ENCODE measurements at places on chromosomes 6 and 20. TPM values are rescaled to one million over a fixed set of nuclear protein-coding genes. Genes with fewer than 3 reads are reported as not detected.
A peak's percentile ranks its signal among the peaks of the same experiment; 100 is the strongest.

- DNase-seq = no peak
- peak overlapping the region; percentile 93 for H3K4me3 ChIP-seq
- H3K36me3 ChIP-seq = peaks cover 9% of the 10 kb centered on the region
- H3K27me3 ChIP-seq = no peaks in the 10 kb centered on the region
Measured at GRCh38 chr6:151389618-151390275, 1.6 kb downstream of the ZBTB2 start.

TRIM10 gene
- total RNA-seq = 0.17 TPM

- no peak for DNase-seq
- no peaks in the 10 kb centered on the region for H3K27me3 ChIP-seq
- H3K4me1 ChIP-seq = no peaks in the 10 kb centered on the region
- H3K4me3 ChIP-seq = no peak overlapping the region
- no peak overlapping the region for H3K27ac ChIP-seq
Measured at GRCh38 chr6:146503096-146503495, 40.5 kb upstream of the RAB32 start.

WFDC12 gene
- total RNA-seq = not detected

GRCh38 chr6:33781131-33781975 is 7.6 kb downstream of the LEMD2 start:
- peaks cover 34% of the 10 kb centered on the region for H3K4me1 ChIP-seq
- H3K4me3 ChIP-seq = no peak overlapping the region
- peaks cover 38% of the 10 kb centered on the region for H3K36me3 ChIP-seq
- no peak for DNase-seq
- no peak overlapping the region for H3K27ac ChIP-seq

RIMS4 gene
- 3.6 TPM for total RNA-seq

GNRH2 gene
- 0.99 TPM for total RNA-seq

ZFP57 gene
- not detected for total RNA-seq

CD164 gene
- 298 TPM for total RNA-seq

DNA sequence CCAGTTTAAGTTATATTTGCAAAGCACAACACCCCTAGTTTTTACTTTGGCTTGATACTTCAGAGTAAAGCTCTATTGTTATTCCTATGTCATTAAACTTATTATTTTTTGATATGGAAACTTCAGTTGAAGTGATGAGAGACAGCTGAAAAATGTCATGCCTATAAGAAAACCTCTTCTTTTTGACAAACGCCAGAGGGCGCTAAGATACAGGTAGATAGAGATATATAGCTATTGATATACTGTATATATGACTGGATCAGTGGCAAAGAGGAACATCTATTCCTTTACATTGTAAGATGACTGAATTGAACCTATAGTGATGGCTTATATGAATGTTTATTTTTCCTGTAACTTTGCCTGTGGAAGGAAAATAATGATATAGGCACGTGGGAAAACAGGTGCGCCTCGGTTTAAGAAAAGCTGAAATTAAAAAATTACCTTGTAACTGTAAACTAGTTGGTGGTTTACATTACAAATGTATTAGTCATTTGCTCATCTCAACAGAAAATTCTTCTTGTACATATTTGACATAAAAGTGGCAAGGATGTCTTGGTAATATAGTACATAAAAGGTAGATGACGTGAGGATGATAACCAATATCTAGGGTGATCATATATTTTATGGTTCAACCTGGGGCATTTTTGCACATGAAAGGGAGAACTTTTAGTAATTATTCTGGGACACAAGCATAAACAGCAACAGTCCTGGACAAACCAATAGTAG is 74.1 kb downstream of the LAMA4 start:
- no peak for DNase-seq
- peaks cover 9% of the 10 kb centered on the region for H3K27me3 ChIP-seq
- H3K4me3 ChIP-seq = no peak overlapping the region

DNA sequence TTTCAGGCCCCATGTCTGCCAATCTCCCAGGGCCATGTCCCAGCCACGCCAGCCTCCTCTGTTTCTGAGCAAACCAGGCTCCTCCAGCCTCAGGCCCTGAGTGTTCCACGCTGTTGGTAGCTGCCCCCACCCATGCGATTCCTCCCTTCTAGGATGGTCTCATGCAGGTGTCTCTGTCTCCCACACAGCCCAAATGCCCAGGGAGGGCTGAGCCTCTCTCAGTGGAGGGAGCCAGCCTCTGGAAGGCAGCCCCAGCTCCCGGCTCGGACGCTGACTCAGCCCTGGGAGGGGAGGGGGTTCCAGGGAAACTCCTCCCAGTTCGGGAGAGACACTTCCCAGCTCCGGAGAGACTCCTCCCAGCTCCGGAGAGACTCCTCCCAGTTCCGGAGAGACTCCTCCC is 122.9 kb upstream of the AFDN start:
- no peak overlapping the region for H3K4me3 ChIP-seq
- peak; percentile 63 for DNase-seq
- H3K27me3 ChIP-seq = peaks cover 8% of the 10 kb centered on the region
- H3K27ac ChIP-seq = no peak overlapping the region
- H3K4me1 ChIP-seq = peaks cover 10% of the 10 kb centered on the region

- no peak overlapping the region for H3K4me3 ChIP-seq
- peaks cover 9% of the 10 kb centered on the region for H3K27me3 ChIP-seq
- DNase-seq = no peak
- H3K4me1 ChIP-seq = peaks cover 17% of the 10 kb centered on the region
- H3K27ac ChIP-seq = no peak overlapping the region
Measured at GRCh38 chr20:23115822-23116221, 29.7 kb upstream of the CD93 start.

DNA sequence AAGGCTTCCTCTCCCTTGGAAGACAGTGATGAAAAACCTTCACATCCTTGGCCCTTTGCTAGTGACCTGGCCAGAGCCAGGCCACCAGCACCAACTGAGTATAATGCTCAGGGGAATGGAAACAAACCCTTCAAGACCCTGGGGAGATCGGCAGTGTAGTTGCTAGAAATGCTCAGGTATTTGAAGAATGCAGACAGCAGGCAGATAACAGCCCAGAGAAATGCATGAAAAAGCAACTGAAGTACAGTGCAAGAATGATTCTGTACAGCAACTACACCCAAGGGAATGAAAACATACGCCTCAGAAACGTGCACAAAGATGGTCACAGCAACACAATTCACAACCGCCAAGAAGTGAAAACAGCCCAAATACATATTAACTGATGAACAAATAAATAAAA is 41.1 kb downstream of the PPP1R3G start:
- H3K4me1 ChIP-seq = peaks cover 5% of the 10 kb centered on the region
- no peak for DNase-seq
- H3K27me3 ChIP-seq = no peaks in the 10 kb centered on the region

DNA sequence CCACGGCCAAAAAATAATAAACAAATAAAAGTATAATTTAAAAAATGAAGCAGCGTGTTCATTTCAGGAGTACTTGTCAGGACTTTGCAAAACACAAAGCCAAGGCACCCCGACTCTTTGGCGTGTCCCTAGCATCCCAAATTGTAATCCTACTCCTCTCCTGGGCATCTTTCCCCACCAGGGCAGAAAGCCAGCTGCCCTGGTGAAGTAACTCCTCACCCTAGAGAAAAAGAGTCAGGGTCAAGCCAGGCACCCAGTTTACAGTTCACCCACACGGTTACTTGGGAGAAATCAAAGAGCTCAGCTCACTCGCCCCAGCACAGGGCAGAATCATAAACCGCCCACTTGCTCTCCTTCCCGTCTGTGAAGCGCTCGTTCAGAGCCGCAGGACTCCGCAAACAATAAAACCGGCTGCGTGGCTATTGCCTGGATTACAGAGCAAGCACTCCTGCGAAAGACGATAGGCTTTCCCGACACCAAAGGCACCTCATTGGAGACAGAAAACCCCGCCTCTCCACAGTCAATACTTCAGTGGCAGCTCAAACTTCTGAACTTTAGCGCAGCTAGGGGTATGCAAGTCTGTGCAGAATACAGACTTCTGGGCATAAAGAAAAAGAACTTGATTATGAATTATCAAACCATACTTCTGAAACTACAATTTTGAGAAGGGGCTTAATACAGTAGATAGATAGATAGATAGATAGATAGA is 73.0 kb upstream of the NHSL1 start:
- no peak overlapping the region for H3K27ac ChIP-seq
- H3K36me3 ChIP-seq = no peaks in the 10 kb centered on the region
- peak; percentile 80 for DNase-seq
- H3K4me1 ChIP-seq = peaks cover 30% of the 10 kb centered on the region

DNA sequence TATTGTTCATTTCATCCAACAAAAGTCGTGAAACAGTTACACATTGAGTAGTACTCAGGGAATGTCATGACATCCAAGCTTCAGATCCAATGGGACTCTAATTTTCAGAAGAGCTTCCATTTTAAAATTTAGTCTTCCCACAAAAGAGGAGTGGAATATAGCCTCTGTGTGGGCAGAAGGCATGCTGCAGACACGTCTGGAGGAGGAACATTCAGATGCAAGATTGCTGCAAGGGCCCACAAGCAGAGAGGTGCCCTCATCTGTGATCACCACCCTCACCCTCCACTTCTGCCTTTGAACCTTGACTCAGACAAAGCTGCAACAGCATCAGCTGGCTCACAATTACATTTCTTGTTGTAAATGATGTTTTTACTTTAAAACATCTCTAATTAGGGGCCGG is 29.9 kb downstream of the NRN1 start:
- H3K4me1 ChIP-seq = no peaks in the 10 kb centered on the region
- no peaks in the 10 kb centered on the region for H3K36me3 ChIP-seq
- no peak overlapping the region for H3K27ac ChIP-seq
- H3K27me3 ChIP-seq = peaks cover 6% of the 10 kb centered on the region
- DNase-seq = no peak
- no peak overlapping the region for H3K4me3 ChIP-seq

GRCh38 chr6:52994839-52995088 is 320 bp downstream of the GSTA4 start:
- DNase-seq = peak; percentile 74
- H3K4me1 ChIP-seq = peaks cover 35% of the 10 kb centered on the region
- H3K36me3 ChIP-seq = peaks cover 24% of the 10 kb centered on the region
- H3K27ac ChIP-seq = peak overlapping the region; percentile 100
- H3K27me3 ChIP-seq = peaks cover 6% of the 10 kb centered on the region

- no peak overlapping the region for H3K27ac ChIP-seq
- peaks cover 6% of the 10 kb centered on the region for H3K4me1 ChIP-seq
- no peak for DNase-seq
Measured at GRCh38 chr6:165833355-165833754, 170.3 kb upstream of the PDE10A start.

SLC32A1 gene
- not detected for total RNA-seq

DNA sequence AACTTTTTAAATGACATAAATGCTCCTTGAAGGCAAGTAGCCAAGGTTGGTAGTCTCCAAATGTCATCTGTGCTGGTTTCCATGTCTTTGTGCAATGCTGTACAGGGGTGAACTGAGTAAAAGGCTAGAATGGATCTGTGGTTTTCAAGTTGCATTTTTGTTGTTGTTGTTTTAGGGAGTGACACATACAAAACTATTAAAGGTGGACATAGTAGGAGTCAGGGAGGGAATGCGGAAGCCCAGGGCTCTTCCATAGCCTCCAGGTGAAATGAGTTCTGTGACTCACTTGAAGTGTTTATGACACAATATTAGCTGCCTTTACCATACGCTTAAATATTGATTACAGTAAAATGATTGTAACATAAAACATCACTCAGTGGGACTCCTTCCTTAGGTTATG is 22.5 kb upstream of the QKI start:
- peak overlapping the region; percentile 58 for H3K4me3 ChIP-seq
- H3K27me3 ChIP-seq = no peaks in the 10 kb centered on the region
- no peaks in the 10 kb centered on the region for H3K36me3 ChIP-seq
- peaks cover 34% of the 10 kb centered on the region for H3K4me1 ChIP-seq
- no peak for DNase-seq

DNA sequence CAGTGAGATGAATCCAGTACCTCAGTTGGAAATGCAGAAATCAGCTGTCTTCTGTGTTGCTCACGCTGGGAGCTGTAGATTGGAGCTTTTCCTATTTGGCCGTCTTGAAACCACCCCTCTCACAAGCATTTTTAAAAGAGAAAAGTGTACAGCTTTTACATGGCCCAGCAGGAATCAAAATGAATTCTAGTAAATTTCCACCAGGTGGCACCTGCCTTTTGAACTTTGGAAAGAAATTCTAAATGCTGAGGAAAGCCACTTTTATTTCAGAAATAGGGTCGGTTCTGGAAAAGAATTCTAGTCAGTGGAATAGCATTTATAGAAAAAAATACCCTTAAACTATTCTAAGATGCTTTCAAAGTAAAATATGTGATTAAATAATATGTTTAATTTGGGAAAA is 647.8 kb downstream of the CD109 start:
- H3K27ac ChIP-seq = no peak overlapping the region
- H3K4me1 ChIP-seq = no peaks in the 10 kb centered on the region
- no peak overlapping the region for H3K4me3 ChIP-seq

DNA sequence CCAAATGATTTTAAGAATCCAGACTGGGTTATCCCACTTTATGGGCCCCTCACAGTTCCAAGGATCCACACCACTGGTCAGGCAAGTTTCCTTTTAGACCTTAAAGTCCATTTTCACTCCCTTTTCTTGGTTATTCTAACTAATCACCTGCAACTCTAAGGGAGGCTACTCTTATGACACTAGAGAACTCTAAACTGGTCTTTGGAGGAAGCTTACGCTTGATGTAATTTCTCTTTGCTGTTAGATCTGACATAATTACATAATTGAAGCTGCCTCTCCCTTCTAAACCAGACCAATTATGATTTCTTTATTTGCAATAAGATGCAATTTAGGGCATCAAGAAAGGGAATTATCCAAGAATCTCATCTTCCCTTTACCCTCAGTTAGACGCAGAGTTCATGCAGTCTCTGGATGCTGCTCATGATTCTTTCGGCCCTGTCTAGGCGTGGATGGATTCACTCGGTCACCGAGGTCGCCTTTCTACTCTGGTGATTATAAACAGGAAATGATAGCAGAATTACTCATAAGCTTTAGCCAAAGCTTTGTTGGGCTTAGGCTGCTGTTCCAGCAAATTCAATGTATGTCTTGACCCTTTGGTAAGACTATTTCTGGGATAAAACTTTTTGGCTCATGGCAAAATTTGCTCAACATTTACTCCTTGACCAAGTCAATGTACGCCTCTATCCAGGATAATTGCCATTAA is 166.4 kb upstream of the PRND start:
- no peak overlapping the region for H3K27ac ChIP-seq
- H3K27me3 ChIP-seq = peaks cover 16% of the 10 kb centered on the region
- no peaks in the 10 kb centered on the region for H3K4me1 ChIP-seq
- H3K36me3 ChIP-seq = no peaks in the 10 kb centered on the region

DNA sequence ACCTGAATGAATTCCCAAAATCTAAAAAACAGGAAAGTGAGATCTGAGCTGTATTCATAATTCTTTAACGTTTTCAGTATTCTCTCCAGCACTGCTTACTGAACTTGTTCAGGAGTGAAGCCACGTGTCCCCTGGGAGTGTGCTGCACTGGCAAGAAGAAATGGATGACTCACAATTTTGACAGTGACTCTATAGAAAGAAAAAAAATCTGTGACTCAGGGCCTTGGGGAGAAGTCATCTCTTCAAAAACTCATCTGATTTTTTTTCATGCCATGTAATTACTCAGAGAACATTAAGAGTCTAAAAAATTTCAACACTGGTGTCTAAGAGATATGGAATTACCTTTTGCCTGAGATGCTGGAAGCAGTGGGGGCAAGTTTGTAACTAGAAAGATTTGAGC is 39.7 kb downstream of the ANKEF1 start:
- no peak for DNase-seq
- H3K4me1 ChIP-seq = peaks cover 13% of the 10 kb centered on the region
- no peak overlapping the region for H3K27ac ChIP-seq
- H3K36me3 ChIP-seq = no peaks in the 10 kb centered on the region

GRCh38 chr6:152932865-152933264 is 50.0 kb downstream of the FBXO5 start:
- H3K27me3 ChIP-seq = peaks cover 3% of the 10 kb centered on the region
- H3K36me3 ChIP-seq = no peaks in the 10 kb centered on the region
- DNase-seq = no peak
- no peak overlapping the region for H3K27ac ChIP-seq
- H3K4me3 ChIP-seq = no peak overlapping the region
- no peaks in the 10 kb centered on the region for H3K4me1 ChIP-seq

Data from type B pancreatic cell (in vitro differentiated cells).